ENCODE measurements at places on chromosomes 11 and 22.
A peak's percentile ranks its signal among the peaks of the same experiment; 100 is the strongest.

GRCh38 chr11:61372659-61373420, 10.7 kb downstream of the TMEM138 start:
- no peak for DNase-seq

DNA sequence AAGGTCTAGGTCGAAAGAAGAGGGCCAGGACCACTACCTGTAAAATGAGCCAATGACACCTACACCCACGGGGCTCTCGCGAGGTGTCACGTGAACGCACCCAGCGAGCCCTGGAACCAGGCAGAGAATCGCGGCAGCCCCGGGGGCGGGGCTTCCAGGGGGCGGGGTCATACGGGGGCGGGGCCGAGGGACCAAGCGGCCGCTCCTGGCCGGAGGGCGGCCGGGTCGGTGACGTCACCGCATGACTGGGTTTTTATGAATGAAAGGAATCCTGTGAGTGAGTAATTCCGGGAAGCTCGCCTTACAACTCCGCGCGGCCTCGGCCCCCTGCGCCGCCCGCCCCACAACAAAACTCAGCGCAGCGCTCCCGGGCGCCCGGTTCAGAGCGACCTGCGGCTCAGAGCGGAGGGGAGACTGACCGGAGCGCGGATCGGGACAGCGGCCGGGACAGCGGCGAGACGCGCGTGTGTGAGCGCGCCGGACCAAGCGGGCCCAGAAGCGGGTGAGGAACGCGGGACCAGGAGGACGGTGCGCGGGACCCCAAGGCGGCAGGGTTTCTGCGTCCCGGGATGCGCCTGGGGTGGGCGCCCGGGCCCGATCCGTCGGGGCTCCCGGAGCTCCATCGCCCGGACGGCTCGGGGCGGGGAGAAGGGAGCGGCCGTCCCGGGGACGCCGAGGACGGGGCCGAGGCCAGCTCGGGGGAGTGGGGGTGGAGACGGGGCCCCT, at the start of gene MAFF:
TSS of gene MAFF (plus strand) at position 284 of the 726 bp plus-strand sequence. CDS start 11,860 bp downstream, outside the sequence.
- peak; percentile 99 for DNase-seq

GRCh38 chr11:62721994-62722393, 5.3 kb downstream of the HNRNPUL2 start:
- DNase-seq, result peak; percentile 44

GRCh38 chr11:117806846-117807245, 9.8 kb upstream of the DSCAML1 start:
- no peak for DNase-seq

DNA sequence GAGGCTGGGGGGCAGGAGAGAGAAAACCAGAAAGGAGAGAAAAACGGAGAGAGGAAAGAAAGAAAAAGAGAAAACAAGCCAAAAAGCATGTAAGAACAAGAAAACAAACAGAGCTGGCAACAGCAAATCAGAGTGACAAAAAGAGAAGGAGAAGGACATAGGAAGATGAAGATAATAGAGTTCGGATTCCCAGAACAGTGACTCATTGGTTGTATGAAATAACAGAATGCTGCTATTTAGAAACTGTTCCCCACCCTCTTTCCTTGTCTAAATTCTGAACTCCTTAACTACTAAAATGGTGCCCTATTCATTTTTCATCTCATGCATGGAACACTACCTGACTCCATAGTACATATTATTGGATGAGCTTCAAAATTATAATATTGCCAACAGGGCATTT, 317.4 kb downstream of the C11orf87 start:
- peak; percentile 10 for DNase-seq

- DNase-seq, result no peak
Observed at GRCh38 chr11:77038029-77038824, 4.0 kb downstream of the B3GNT6 start.

- DNase-seq, result peak; percentile 69
Observed at GRCh38 chr11:2301631-2302305, at the start of the genes C11orf21 and TSPAN32. C11orf21 (minus strand) TSS chr11:2301918; CDS start chr11:2301808, 110 bp downstream. TSPAN32 (plus strand) TSS chr11:2302013; CDS start chr11:2302150, 137 bp downstream.

DNA sequence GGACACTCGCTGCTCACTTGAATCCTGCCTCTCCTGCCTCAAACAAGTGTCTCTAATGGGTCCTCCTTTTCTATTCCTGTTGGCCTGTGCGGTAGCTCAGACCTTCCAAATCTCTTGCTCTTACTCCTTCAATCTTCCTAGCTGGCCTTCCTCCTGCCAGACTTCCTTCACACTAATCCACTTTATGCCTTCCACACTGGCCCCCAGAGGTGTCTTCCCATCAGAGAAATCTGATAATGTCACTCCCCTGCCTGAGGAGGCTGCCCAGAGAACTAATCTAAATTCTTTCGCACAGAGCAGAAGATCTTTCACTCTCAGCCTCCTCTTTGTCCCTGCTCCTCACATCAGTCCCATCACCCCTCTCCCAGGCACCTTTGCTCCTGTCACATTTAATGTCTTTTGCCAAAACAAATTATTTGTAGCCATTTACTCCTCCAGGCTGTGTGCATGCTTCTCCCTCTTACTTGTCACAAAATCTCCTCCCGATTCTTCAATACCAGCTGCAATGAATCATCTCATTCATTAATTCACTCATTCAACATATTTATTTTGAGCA, 175.7 kb downstream of the MAML2 start:
- DNase-seq, result no peak

GRCh38 chr11:128688031-128688713, 5.7 kb upstream of the FLI1 start:
- DNase-seq, result no peak

DNA sequence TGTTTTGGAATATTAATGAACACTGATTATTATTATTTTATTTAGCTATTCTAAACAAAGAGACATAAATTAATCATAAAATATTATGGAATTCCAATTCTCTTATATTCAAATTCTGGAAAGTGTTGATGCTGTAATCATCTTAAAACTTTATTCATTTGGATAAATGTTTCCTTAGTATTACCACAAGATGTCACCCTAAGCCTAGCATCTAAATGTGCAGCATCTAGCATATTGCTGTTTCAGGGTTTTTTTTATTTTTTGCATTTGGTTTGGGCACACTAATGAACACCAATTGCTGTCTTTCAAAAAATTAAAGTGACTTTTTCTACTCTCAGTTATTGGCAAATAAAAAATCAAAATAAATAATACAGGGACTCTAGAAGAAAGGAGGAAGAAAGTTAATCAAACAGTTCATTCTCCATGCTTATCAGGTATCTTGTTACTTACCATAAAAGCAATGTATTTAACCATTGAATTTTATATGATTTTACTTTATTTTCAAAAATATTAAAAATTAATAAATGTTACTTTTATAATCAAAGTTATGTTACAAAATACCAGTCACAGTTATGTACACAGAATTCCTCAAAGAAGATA, 31.8 kb downstream of the DLG2 start:
- peak; percentile 71 for DNase-seq

- no peak for DNase-seq
Observed at GRCh38 chr11:103622296-103622695, 414.1 kb upstream of the DDI1 start.

GRCh38 chr11:101923554-101923953, 7.2 kb upstream of the ANGPTL5 start:
- DNase-seq, result no peak

DNA sequence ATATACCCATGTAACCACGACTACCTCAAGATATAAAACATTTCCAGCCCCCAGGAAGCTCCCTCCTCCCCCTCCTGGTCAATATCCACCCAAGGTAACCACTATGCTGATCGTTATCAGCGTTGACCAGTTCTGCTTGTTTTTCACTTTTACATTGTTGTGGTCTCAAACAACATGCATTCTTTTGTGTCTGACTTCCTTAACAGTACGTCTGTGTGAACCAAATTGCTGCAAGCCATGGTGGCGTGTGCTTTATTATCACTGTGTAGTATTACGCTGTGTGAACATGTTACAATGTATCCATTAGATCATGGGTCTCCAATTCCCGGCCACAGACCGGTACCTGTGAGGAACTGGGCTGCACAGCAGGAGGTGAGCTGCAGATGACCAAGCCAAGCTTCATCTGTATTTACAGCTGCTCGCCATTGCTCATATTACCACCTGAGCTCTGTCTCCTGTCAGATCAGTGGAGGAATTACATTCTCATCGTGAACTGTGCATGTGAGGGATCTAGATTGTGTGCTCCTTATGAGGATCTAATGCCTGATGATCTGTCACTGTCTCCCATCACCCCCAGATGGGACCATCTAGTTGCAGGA, 15.5 kb upstream of the GRK3 start:
- no peak for DNase-seq

DNA sequence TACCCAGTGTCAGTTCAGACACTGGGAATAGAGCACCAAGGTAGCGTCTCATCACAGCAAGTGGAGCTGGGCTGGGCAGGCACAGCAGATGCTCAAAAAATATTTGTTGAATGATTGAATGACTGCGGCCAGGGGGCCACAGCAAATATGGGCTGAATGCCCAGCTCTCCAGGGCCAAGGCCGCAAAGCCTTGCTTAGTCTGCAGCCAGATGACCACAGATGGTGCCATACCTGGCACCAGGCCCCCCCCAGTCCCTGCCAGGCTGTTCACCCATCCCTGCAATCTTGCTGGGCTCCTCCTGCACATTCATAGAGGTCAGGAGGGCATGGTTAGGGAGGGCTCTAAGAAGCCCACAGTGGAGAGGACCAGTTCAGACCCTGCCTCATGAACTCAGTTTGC, 32.9 kb downstream of the ZC3H7B start:
- no peak for DNase-seq

- peak; percentile 38 for DNase-seq
Observed at GRCh38 chr11:43962383-43963278, 20.2 kb downstream of the C11orf96 start.

- DNase-seq, result peak; percentile 55
Observed at GRCh38 chr11:114738954-114739353, 60.6 kb downstream of the NXPE2 start.

- peak; percentile 27 for DNase-seq
Observed at GRCh38 chr11:84890676-84891075, 736.5 kb downstream of the DLG2 start.

- DNase-seq, result no peak
Observed at GRCh38 chr11:17596310-17596669, 49.2 kb downstream of the OTOG start.

DNA sequence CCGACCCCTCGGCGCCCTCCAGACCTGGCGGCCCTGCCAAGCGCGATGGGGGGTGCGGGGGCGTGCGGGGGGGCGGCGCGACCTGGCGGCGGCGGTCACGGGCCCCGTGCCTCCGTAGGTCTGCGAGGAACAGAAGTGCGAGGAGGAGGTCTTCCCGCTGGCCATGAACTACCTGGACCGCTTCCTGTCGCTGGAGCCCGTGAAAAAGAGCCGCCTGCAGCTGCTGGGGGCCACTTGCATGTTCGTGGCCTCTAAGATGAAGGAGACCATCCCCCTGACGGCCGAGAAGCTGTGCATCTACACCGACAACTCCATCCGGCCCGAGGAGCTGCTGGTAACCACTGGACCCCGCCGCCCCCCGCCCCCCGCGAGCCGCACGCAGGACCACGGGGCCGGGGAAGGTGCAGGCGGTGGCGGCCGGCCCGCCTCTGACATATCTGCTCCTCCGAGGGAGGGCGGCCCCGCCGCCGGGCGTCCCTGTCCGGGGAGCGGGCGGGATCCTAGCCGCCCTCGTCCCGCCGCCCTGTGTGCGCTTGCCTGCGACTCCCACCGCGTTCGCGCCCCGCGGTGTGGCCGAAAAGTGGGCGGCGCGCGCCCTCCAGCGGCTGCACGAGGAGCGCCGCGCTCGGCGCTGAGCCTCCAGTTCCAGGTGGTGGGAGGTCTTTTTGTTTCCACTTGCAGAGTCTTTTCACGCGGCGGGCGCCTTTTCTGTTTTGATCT, 2.1 kb downstream of the CCND1 start:
- DNase-seq, result peak; percentile 75

DNA sequence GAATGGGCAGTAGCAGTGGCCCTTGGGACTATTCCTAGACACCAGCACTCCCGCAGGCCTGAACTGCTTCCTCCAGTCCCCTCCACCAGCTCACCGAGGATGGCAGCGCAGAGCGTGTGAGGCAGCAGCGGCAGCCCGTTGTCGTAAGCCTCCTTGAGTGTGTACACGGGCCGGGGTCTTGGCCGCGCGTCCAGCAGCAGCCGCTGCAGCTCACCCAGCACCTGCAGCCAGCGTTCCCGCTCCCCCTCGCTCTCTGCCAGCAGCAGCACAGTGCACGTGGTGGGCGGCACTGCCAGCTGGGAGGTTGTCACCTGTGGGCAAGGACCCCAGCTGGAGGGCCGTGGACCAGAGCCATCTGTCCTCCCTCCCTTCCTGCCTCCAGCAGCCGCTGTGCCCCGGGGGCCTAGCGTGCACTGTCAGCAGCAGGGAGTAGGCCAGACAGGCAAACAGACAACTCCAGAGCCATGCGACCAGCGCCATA, 13.0 kb downstream of the CDC42BPG start:
- DNase-seq, result no peak

- DNase-seq, result no peak
Observed at GRCh38 chr11:131468565-131468964, 98.2 kb downstream of the NTM start.

- DNase-seq, result no peak
Observed at GRCh38 chr22:46469711-46470110, 67.7 kb downstream of the CELSR1 start.

- no peak for DNase-seq
Observed at GRCh38 chr11:46413760-46414465, 22.3 kb upstream of the CHRM4 start.

- no peak for DNase-seq
Observed at GRCh38 chr11:17633987-17634775, 85.2 kb upstream of the MYOD1 start.

GRCh38 chr22:47333625-47334024, 571.2 kb downstream of the TBC1D22A start:
- DNase-seq, result peak; percentile 90

GRCh38 chr11:17730608-17731462, 3.7 kb upstream of the KCNC1 start:
- DNase-seq, result peak; percentile 77

- no peak for DNase-seq
Observed at GRCh38 chr11:92867913-92868619, 101.4 kb upstream of the MTNR1B start.

GRCh38 chr11:1507381-1508140, 21.0 kb upstream of the MOB2 start:
- DNase-seq, result no peak

GRCh38 chr11:71426413-71426812, 21.8 kb downstream of the DHCR7 start:
- peak; percentile 12 for DNase-seq

- DNase-seq, result no peak
Observed at GRCh38 chr11:75450826-75451821, 18.1 kb upstream of the KLHL35 start.

DNA sequence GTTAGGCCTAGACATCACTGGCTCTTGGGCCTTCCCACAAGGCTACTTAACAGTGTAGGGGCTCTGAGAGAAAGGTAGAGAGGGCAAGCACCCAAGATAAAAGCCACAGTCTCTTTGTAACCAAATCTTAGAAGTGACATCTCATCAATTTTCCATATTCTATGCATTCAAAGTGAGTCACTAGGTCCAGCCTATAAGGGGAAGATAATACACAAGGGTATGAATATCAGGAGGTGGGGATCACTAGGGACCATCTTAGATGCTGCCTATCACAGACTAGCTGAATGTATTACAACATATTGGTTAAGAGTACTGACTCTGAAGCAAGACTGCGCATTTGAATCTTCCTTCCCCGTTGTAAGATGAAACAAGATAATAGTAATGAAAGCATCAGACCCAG, 144.1 kb downstream of the RBFOX2 start:
- DNase-seq, result no peak
